NCI-H446 (cell line): ENCODE measurements at places on chromosomes 16 and 17.

DNA sequence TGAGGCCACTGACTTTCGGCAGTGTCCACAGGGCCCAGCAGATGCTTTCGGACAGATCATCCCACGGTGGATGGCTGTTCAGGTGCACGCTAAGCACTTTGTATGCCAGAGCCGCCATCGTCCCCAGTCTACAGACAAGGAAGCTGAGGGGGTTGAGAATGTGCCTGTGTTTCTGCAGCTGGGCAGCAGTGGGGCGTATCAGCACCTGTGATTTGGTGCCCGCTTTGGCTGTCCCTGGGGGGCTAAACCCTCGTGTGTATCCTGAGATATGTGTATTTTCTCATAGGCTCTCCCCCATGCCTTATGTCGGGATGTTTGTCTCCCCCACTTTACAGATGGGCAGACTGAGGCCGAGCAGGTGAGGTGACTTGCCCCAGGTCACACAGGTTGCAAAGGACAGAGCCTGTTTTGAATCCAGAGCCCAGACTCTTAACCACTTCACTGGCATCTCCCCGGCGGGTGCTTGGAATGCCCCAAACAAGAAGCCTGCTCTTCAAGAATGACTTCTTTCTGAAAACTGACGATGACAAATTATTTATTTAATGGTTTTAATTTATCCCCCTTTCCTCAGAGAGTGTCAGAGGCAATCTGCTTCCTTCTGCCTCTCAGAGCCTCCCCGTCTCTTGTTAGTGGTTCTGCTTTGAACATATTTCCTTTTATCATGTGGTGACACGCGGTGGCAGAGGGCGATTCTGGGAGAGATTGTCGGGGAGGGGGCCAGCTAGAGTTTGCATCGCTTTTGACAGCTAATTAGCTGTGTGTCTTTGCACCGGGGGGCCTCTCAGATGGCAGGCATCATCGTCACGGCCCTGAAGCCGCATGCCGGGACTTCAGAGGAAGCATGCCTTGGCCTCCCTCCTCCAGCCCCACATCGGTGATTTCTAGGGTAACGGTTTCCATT is 149.6 kb upstream of the CIBAR2 start:
- no peak for DNase-seq

- no peak for DNase-seq
Measured at GRCh38 chr17:41186872-41187271, 2.2 kb upstream of the KRTAP4-1 start.

GRCh38 chr16:84933774-84934631 is 77.3 kb downstream of the ZDHHC7 start:
- no peak for DNase-seq

DNA sequence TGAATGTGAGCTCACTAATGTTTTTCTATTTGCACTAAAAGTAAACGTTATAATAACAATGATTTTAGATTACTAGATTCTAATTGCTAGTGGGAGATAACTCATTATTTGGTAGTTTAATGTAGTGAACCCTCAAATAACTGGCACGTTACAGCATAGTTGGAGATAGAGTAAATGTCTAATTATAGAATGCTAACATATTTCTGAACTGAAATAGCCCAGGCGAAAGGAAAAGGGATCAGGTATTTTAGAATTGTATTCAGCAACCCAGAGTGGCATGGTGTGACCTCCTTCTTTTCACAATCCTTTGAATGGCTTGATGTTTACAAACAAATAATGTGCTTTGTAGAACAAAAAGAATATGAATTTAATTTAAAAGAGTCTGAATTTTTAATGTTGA is 1221.2 kb downstream of the CDH8 start:
- DNase-seq, result no peak

DNA sequence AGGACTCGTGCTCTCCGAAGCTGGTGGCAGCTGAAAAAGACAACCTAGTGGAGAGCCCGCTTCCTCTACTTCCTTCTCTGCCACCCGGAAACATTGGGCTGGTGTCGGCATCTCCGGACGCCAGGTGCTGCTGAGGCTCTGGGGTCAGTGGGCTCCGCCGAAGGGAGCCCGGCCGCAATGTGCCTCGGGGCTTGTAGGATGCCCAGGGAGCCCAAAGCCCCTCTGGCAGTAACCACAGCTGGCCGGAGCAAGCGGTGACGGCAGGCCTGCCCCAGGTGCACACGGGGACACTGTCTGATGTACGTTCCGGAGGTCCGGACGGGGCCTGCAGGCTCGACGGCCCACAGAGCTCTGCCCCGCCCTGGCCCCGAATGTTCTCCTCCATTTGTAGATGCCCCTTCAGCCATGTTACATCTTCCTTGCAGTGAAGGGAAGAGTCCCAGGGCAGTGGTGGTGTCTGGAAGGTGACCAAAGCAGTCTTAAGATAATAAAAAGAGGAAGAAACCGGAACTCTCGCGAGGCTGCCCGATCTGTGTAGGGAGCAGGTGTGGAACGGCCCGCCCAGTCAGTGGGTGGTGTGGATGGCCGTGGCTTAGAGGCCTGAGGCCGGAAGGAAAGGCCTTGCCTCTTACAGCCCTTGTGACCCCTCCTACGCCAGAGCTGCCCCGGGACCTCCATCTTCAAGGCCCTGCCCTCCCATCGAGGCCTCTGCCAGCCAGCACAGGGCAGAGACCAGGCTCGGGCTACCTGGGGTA is 22.6 kb downstream of the NDUFAF8 start:
- no peak for DNase-seq

GRCh38 chr16:23183543-23183862 is 958 bp downstream of the SCNN1G start:
- no peak for DNase-seq

DNA sequence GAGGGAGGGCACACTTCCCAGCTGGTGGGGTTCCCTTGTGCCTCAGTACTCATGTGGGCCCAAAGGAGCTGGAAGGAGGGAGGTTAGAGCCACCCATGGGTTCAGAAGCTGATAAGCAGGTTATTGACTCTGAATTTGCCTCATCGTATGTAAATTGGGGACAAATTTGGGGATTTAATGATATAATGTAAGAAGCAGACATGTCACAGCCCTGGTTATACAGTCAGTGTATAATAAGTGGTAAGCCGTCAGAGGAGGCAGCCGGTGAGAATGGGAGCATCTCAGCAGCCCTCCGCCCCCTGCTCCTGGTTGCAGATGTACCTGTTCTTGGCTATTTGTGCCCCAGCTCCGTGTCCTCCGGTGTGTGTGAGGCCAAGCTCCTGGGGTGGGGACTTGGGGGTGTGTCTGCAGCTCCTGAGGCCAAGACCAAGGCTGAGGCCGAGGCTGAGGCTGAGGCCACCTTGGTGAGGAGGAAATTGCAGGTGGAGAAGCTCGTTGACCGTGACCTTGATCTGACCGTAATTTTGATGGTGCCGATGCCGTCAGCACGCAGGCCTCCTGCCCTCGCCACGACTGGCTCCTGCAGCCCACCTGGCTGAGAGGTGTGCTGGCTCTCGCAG is 288.1 kb downstream of the SEC14L1 start:
- no peak for DNase-seq

DNA sequence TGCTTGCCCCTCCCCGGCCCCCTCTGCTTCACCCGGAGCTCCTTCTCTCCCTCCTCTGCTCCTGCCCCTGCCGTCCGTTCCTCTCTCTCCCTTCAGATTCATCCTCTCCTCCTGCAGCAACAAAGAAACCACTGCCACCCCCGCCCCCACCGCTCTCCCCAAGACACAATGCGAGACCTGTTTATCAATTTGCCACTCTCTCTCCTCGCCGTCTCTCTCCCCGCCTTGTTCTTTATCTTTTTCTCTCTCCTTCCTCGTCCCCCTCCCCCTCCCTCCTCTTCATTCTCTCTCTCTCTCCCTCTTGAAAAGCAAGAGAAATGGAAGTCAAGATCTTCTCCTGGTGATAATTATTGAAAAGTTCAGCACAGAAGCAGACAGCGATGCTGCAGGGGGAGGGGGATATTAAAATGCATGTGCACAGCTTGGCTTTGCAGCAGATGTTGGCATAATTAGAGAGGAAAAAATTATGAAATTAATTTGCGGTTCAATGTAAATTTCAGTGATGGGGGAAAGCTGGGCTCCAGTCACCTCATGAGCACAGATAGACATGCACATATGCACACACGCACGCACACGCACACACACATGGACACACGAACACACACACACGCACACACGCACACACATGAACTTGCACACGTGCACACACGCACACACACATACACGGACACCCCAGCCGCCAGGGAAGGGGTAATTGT is 58.1 kb upstream of the CBFA2T3 start:
- DNase-seq, result no peak

- no peak for DNase-seq
Measured at GRCh38 chr17:21172846-21173245, 41.1 kb downstream of the TMEM11 start.

- no peak for DNase-seq
Measured at GRCh38 chr17:17388657-17389496, 85.7 kb downstream of the NT5M start.

DNA sequence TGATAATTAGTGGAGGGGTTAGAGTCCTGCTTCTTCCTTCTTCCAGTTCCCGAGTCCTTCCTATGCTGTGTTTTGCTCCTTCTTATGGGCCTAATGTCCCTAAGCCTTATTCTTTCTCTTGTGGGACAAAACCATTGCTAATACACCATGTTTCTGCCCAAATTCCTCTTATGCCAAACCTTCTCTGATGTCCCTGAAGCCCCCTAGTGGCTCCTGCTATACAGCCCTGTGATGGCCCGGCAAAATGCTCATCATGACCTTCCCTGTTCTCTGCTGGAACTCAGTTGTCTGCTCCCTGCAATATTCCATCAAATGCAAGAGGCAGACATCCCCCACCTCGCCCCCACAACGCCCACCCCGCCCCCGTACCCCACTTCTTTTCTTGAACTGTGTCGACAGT is 171.6 kb downstream of the CDH11 start:
- no peak for DNase-seq

GRCh38 chr16:72241008-72241407 is 69.1 kb upstream of the PMFBP1 start:
- DNase-seq, result no peak

DNA sequence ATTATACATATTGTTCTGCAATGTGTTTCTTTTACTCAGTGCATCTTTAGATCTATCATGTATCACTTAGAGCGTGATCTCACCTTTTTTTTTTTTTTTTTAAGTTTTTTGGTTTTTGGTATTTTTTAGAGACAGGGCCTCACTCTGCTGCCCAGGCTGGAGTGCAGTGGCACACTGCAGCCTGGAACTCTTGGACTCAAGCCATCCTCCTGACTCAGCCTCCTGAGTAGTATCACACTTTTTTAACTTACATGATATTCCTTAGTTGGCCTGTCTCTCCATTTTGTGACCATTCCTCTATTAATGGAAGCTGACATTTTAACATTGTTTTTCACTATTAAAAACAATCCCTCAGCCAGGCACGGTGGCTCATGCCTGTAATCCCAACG is 4.7 kb upstream of the MPO start:
- DNase-seq, result no peak

- no peak for DNase-seq
Measured at GRCh38 chr16:81138831-81139557, 42.8 kb upstream of the GCSH start.

- DNase-seq, result peak; percentile 90
Measured at GRCh38 chr17:74961657-74962350, 10.8 kb downstream of the HID1 start.

DNA sequence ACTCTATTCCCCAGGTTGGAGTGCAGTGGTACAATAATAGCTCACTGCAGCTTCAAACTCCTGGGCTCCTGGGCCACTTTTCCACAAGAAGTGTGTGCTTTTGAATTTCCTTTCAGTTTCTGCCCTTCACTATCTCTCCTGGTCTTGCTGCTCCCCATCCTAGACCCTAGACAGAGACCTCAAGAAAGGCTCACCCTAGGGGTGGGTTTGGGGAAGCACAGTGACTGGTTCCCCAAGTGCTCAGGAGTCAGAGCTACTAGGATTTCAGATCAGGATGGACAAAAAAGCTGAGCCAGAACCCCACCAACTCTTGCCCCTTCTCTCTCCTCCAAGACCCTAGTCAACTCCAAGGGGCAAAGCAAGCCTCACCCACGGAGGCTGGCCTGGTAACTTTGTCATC is 1.6 kb upstream of the SEBOX start:
- DNase-seq, result no peak

- no peak for DNase-seq
Measured at GRCh38 chr16:1550069-1550468, 16.6 kb downstream of the TMEM204 start.

DNA sequence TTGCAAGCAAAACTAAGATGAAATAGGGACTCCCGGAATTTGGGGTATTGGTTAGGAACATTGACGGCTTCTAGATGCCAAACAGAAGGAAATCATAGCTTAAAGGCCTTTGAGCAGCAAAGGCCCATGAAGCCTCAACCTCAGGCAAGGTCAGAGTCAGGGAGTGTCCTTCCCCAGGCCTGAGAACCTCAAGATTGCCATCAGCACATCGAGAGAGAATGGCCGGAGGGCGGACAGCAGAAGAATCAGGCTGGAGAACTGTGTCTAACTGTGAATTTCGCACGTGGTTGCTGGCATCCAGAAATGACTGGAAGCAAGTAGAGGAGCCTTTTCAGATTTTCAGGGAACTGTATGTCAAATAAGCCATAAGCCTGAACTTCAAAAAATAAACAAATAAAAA is 24.8 kb upstream of the ANKRD40CL start:
- DNase-seq, result no peak

DNA sequence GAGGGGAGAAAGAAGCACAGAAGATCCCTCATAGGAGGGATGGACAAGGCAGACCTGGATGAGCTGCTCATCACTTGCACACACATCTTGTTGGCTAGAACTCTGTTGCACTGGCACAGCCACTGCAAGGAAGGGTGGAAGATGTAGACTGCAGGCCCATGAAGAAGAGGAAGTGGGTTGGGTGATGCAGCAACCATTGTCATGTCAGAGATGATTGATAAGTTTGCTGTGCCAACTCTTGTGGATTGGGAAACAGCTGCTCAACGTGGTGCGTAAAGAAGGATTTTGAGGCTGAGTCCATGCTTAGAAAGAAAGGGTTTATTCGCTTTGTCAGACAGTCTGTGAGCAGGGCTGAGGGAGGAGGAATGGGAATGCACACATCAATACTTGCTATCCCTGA is 161.4 kb upstream of the MPHOSPH6 start:
- no peak for DNase-seq

DNA sequence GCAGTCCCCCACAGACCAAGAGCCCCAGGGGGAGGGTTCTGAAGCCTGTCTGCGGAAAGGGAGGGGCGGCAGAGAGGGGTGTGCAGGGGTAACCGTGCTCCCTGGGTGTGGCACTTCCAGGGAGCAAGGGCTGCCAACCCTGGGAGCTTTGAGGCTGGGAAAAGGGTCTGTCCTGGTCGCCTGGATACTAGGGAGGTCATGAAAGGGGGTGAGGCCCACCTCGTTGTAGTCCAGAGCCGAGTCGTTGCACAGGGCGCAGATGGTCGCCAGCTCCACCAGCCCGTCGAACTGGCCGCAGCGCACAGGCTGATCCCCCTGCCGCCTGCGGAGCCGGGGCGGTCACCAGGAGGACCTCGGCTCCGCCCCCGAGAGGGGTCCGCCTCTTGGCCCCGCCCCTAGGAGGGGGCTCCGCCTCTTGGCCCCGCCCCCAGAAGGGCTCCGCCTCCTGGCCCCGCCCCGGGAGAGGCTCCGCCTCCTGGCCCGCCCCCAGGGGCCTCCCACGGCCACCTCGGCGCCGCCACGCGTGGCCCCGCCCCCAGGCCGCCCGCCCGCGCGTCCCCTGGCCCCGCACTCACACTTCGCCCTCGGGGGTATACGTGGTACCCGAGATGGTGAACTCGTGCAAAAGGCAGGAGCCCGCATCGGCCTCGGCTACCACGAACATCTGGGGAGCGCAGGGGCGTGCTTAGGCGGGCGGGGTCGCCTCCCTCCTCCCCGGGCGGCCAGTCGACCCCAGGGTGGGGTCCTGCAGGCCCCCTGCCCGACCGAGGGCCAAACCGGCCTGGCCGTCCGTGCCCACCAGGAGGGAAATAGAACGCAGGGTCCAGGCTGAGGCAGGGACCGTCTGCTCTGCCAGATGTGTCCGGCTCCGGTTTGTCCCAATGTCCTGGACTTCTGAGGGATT is 19.5 kb downstream of the ATP2A3 start:
- DNase-seq, result no peak
